ENCODE measurements at places on chromosomes 2 and 18.
A peak's percentile ranks its signal among the peaks of the same experiment; 100 is the strongest.

- no peak for DNase-seq
- H3K27ac ChIP-seq: no peak overlapping the region
- H3K4me3 ChIP-seq: no peak overlapping the region
- no peaks in the 10 kb centered on the region for H3K36me3 ChIP-seq
- H3K4me1 ChIP-seq: no peaks in the 10 kb centered on the region
- H3K27me3 ChIP-seq: peaks cover 47% of the 10 kb centered on the region
Measured at GRCh38 chr2:121804340-121804739, 48.9 kb downstream of the TSN start.

DNA sequence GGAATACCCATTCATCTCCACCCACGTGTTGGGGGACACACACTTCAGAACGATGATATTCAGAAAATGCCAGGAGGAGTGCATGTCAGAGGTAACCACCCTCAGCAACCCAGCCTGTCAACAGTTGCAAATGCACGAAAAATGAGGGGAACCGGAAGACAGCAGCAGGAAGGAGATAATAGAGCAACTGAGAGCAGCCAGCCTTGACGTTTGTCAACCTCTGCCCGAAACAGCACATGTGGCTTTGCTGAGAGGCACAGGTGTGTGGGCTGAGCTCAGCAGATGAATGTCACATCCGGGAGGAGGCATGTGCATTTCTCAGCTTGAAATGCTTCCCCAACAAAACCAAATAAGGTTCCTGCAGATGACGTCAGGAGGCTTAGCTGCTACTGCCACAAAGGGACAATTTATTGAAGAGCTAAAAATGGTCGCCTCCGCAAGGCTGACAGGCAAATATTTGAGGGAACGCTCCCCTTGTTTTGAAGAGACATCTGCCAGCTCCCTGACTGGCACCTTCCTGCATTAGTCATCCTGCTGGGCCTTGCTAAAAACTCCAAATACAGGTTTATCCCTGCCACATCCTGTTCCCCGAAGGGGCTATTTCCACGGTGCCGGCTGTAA lies 419.0 kb downstream of the NBAS start:
- peaks cover 14% of the 10 kb centered on the region for H3K4me1 ChIP-seq
- H3K27ac ChIP-seq: peak overlapping the region; percentile 83
- peaks cover 3% of the 10 kb centered on the region for H3K36me3 ChIP-seq
- DNase-seq: peak; percentile 41

- no peak overlapping the region for H3K27ac ChIP-seq
- H3K4me1 ChIP-seq: peaks cover 3% of the 10 kb centered on the region
- no peak for DNase-seq
Measured at GRCh38 chr2:74099835-74100234, 47.9 kb downstream of the BOLA3 start.

DNA sequence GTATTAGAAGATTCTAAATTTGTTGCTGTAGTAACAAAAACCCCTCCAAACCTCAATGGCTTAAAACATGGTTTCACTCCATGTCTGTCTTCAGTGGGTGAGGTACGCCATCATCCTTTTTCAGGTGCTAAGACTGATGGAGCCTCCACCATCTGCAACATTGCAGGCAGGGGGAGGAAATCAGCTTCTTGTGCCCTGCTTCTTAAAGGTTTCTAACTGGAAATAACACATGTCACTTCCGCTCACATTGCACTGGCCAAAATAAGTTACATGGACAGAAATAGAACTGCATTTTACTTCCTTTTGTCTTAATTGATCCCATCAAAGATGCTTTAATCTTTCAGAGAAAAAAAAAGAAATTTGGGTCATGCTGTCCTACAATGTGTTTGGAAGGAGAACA lies 94.1 kb downstream of the GALNT3 start:
- no peak overlapping the region for H3K4me3 ChIP-seq
- no peaks in the 10 kb centered on the region for H3K4me1 ChIP-seq
- DNase-seq: no peak
- H3K27me3 ChIP-seq: peaks cover 28% of the 10 kb centered on the region

Data from effector memory CD8-positive, alpha-beta T cell (primary cell).